ELF-1 (cell line): ENCODE measurements at places on chromosomes 16 and 17.

- no peak for DNase-seq
Measured at GRCh38 chr17:35006961-35007360, 26.6 kb downstream of the LIG3 start.

GRCh38 chr17:16652847-16653366, 743 bp downstream of the ZNF624 start:
- no peak for DNase-seq

- no peak for DNase-seq
Measured at GRCh38 chr17:29018788-29019474, 13.1 kb upstream of the SEZ6 start.

GRCh38 chr17:21242026-21242697, 11.0 kb downstream of the NATD1 start:
- DNase-seq = no peak

GRCh38 chr17:36884495-36885152, 52.7 kb upstream of the LHX1 start:
- DNase-seq = no peak

GRCh38 chr17:78532922-78533640, 44.1 kb downstream of the DNAH17 start:
- no peak for DNase-seq

DNA sequence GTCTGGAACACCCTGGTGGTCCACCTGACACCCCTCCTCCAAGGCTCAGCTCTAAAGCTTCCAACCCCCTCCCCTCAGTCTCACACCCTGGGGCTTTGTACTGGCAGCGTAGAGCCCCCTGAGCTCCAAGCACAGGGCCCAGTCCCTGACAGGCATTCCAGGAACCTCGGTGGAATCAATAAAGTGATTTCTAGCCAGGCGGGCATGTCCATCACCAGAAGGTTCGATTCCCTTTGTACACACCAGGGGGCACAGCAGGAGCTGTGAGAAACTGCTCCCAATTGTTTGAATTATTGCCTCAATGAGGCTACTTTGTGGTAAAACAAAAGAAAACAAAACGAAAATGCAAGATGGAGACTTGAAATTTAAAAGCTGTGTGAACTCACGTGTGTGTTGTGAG, 51.8 kb downstream of the SMPD3 start:
- DNase-seq = no peak

- peak; percentile 12 for DNase-seq
Measured at GRCh38 chr17:29347831-29348629, 42.1 kb upstream of the TAOK1 start.

DNA sequence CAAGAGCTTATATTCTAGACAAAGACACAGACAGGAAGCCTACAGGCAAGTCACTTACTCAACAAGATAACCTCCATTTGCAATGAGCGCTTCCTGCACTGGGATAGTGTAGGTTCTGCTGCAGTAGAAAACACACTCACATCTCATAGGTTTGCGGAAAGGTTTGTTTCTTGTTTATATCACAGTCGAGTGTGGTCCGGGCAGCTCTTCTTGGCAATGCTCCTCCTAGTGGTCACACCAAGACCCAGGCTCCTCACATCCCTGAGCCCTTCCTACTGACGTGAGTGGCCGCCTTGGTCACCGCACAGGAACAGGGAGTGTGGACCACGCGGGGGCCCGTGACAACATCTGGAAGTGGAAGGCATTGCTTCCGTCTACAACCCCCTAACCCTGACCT, 48.0 kb upstream of the RBFOX3 start:
- peak; percentile 73 for DNase-seq

- peak; percentile 72 for DNase-seq
Measured at GRCh38 chr17:47905221-47905733, 9.2 kb downstream of the SP2 start.

- DNase-seq = no peak
Measured at GRCh38 chr16:57406881-57407280, 2.3 kb downstream of the CCL17 start.

DNA sequence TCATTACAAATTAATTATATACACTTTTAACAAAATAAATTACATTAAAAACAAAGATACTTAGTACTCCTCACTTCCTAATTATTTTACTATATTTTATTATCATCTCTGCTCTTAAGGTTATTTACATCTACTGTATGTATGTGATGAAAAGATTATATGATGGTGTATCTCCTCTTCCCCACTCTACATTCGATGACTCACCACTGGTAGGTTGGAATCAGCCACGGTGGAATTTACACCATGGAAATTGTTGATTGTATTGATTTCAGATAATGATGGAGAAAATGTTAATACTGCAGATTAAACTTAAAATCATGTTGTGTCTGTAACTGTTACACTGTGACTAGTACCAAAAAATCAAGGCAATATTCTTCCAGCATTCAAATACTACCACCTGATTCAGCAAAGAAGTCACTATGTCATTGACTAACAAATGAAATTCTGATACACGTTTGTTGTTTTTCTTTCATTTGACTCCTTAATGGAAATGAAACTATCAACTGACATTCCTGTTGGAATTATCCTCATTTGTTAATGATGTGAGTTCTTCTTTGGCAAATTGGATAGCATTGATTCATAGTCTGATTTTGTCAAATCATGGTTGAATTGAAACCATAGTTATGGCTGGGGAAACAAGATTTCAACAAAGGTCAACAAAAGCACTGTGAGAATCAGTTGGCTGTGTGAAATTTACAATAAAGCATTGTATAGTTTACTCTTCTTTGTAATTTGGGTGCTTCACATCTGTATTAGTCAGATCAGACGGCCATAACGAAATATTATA, 69.0 kb upstream of the NLK start:
- no peak for DNase-seq

DNA sequence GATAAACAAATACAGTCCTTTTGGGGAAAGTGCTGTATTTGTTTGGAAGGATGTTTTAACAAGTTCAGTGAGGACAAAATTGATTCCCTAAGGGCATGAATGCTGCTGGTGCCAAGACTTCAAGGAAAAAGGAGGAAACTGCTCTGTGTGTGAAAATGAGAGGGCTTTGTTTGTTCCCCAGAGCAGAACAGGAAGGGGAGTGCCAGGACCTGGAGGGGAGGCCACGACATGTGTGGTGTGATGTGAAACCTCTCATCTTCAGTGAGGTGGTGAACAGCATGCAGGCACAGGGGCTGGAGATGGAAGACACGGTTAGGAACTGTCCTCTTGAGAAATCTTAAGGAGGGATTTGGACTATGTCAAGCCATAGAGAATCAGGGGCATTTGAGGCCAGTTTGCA, 46.6 kb upstream of the GRIN2A start:
- DNase-seq = peak; percentile 17

DNA sequence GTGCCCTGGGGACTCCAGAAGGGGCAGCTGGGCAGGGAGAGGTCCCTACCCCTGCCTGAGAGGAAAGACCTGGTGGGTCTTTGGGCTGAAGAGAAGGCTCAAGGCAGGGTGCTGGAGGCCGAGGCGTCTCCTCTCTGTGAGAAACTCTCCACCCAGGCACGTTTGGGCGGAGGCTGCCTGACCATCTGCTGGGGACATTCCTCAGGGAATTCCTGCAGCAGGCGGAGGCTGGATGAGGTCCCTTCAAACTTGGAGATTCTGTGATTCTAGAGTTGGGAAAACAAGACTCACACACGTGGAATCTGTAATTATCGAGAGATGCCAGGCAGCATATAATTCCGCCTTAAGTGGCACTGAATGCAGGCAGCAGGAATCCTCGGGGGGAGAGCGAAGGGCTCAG, 21.1 kb upstream of the PHF12 start:
- DNase-seq = no peak

DNA sequence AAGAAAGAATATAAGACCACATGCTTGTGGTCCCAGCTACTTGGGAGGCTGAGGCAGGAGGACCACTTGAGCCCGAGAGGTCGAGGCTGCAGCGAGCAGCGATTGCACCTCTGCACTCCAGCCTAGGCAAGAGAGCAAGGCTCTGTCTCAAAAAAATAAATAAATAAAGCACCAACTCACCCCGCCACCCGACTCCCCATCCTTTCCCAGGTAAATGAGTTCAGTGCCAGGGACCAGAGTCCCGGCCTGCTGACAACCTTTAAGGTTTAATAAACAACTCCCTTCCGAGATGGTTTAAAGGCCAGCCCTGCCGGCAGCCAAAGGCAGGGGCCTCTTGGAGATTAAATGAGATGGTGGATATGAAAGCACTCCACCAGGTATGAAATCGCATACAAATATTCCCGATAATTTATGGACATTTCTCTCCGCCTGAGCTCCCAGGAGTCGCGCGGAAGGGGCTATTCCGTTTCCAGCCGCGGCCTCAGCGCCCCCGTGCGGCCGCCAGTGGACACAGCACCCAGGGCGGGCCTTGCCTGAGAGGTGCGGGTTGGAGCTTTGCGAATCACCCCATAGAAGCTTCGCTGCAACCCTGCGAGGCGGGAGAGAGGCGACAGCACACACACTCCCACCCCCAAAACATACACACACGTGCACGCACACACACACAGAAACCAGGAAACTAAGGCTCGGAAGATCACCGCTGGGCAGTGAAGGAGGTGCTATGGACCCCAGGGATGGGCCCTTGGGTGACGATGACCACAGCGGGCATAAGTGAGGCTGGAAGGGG, 4.0 kb upstream of the RPL38 start:
- peak; percentile 85 for DNase-seq

DNA sequence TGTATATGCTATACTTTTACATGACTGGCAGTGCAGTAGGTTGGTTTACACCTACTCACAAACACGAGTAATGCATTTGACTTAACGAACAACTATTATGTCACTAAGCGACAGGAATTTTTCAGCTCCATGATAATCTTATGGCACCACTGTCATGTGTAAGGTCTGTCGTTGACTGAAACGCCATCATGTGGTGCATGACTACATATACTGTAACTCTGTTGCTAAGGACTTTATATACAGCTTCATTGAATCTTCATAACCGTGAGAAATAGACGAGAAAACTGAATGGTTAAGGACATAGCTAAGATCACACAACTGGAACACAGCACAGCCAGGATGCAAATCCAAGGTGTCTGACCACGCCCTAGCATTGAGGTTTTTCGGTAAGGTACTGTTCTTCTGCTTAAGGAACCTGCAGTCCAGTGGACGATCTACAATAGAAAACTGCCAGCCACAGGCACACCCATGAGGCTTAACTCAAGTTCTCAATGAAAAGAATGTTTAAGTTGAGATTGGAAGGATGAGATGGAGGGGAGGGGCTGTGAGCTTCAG, 3.3 kb downstream of the CFAP20 start:
- DNase-seq = no peak

- no peak for DNase-seq
Measured at GRCh38 chr16:60304066-60304465, 1570.0 kb upstream of the GOT2 start.

DNA sequence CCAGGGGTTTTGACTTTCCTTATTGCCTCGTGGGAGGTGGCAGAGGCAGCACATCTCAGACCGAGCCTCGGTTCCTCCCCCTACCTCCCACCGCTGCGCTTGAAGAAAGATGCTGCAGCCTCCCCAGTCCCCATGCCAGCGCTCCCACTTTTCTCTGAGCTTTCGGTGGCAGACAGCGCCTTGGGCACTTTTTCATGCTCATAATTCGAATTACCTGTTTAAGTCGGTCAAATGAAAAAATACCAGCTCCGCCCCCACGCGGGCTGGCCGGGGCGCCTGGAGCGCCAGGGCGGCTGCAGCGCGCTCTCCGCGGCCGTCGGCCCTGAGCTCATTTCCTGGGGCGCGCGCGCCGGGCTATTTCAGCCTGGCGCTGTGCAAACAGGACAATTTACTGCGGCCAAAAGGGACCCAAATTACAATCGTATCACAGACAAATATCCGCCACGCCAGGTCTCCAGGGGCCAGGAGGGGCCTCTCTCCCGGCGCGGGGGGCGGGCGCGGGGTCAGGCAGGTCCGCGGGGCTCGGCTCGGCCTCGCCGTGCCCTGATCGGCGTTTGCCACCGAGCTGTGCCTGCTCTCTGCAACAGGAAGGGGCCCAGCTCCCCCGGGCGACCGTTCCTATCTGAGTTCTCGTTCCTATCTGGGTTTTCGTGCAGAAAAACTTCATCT, 45.0 kb downstream of the SOST start:
- no peak for DNase-seq

DNA sequence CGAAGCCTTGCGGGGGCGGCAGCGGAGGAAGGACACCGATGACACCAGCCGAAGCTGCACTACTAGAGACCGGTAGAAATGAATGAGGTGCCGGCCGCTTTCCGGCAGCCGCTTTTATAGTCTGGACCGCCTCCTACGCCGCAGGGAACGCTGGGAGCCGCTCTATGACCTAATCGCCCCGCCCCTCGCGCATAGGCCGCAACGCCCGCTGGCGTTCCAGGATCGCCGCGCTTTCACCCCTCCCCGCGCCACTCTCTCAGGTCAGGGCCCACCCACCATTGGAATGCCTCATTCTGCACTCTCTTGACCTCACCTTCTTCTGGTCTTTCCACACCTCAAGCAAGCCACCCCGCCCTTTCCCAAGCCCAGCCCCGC, at the start of gene DDX5:
DDX5 (minus strand) TSS at position 89 of the 375 bp plus-strand sequence. CDS start 170 bp downstream, outside the sequence.
- DNase-seq = no peak

- DNase-seq = no peak
Measured at GRCh38 chr16:23826528-23827045, 9.2 kb upstream of the PRKCB start.

DNA sequence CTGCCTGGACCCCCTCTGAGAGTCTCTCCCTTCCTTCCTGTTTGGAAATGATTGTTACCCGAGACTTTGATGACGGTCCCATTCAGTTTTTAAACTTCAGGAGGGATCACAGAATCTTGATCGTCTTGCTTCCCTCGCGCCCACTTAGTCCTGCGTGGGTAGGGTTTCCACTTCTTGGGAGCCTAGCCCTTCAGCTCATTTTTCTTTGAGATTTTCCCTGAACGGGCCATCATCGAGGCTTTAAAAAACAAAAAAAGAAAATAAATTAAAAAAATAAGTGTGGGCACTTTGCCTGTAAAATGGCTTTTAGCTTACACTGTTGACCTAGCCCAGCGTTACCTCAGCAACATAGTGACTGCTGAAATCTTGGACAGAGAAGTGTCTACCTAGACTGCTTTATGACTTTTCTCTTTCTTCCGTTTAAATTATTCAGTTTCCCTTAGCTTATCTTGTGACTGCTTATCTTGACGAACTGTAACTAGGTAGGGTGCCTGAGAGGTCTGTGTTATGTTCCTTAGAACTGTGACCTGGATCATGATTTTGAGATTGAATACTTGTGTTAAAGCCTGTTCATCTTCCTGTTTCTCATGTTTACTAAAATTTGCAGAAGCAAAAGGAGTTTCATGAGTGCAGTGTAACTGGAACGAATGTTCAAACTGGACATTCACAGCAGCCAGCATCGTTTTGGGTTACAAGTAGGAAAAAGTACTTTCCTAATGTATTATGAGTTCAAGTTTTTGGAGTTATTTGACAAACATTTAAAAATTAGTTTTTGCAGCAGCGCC, 874 bp downstream of the WWP2 start:
- no peak for DNase-seq

DNA sequence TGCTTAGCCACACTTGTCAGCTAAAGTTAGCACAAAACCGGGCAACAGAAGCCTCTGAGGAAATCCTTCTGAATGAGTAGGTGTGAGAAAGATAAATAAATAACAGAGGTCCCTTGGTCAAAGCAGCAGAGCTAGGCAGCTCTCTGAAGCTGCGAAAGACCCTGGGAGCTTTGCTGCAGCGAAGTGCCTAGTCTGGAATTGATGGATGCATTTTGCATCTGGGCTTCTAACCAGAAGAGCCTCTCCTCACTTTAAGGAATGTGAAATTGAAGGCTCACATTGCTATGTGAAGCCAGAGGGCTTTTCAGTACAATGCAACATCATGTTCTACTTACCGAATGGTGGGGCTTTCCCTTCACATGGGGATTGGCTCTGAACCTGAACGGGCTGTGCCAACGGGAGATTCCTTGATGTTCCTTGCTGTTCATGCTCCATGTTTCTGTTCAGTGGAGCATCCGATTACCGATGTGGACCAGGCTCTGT, 274.6 kb downstream of the HS3ST3B1 start:
- peak; percentile 38 for DNase-seq
